ENCODE measurements at places on chromosomes 1 and 21.

- DNase-seq = no peak
These were observed 1.1 kb downstream of the AKR1A1 start for GRCh38 chr1:45551684-45552083.

DNA sequence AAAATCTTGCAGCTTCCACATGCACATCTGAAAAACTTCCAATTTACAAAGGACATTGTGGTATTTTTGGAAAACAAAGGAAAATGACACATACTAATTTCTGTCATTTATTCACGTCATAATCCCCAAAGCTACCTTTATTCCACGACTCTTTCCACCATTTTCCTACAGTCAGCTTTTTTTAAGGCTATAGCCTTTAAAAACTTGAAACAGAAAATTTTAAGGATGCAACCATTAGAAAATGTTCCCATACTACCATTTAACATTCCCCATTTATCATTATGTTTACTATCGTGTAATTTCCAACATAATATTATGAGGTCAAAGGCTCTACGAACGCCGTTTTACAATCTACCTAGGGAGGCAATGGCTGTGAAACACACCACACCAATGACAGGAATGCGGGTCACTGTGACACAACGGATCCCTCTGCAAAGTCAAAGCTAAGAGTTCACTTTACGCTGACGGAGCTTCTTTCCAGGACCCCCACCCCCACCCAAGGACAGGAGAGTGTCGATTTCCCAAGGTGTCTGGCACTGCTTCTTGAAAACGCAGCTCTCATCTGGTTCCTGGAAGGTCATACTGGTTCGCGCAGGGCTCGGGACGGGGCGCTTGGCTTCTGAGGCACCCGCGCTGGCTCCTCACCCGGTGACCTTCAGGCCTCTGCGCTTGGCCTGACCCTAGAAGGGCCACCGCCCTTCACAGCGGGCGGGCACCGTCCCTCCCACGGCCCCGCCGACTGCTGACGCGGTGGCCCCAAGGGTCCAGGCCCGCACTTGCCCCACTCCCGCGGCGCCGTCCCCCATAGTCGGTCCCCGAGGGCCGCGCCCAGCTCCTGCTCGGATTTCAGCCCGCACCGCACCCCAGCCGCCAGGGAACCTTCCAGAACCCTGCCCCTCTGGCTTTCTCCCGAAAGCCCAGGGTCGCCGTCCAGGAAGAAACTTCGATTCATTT, 50.5 kb upstream of the ATF3 start:
- DNase-seq = no peak

DNA sequence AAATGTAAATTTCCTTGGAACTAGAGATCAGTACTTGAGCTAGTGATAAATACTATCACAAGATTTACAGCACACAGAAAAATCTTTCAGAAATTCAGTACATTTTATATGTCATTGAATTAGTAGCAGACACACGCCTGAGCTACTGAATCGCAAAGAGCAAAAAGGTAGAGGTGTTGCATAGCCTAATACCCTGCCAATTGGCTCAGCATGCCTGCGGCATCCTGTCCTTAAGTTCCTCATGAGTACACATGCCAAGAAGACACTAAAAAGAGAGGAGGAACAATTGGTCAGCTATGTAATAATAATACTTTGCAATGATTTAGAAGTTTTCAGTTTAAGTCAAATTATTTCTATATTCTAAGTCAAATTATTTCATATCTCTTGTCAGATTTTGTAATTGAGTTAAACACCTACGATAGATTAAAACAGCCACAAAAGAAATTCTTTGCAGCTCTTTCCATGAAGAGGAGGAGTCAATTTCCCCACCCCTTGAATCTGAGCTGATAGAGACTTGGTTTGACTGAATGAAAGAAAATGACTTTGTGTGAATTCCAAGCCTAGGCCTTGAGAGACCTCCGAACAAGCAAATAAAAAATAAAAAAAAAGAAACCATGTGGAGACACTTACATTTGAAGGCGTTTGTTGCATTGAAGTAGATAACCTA, 36.2 kb upstream of the PKN2 start:
- no peak for DNase-seq

GRCh38 chr1:162928141-162928540, 67.2 kb upstream of the CCDC190 start:
- DNase-seq = no peak

GRCh38 chr1:156124557-156125483, 10.3 kb downstream of the LMNA start:
- no peak for DNase-seq
